OCI-M1 (cell line): ENCODE measurements at places on chromosomes 7 and 10.

- DNase-seq: peak; percentile 51
Measured at GRCh38 chr10:88415533-88416130, 167.5 kb downstream of the RNLS start.

DNA sequence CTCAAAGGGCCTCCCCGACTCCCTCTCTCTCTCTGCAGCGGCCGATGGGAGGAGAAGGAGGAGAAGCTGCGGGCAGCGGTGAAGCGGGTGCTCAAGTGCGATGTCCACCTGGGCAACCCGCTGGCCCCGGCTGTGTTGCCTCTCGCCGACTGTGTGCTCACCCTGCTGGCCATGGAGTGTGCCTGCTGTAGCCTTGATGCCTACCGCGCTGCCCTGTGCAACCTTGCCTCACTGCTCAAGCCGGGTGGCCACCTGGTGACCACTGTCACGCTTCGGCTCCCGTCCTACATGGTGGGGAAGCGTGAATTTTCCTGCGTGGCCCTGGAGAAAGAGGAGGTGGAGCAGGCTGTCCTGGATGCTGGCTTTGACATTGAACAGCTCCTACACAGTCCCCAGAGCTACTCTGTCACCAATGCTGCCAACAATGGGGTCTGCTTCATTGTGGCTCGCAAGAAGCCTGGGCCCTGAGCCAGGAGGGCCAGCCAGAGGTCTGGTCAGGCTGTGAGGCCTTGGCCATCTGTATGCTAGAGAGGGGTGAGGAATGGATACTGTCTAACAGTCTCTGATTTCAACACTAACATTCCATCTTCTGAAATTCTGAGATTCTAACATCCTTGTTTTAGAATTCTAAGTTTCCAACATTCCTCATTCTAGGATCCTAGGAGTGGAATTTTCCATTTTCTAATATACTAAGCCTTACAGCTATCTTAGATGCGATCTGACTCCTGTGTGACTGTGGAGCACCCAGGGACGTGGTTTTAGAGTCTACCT is 3.6 kb downstream of the INMT start:
- no peak for DNase-seq

DNA sequence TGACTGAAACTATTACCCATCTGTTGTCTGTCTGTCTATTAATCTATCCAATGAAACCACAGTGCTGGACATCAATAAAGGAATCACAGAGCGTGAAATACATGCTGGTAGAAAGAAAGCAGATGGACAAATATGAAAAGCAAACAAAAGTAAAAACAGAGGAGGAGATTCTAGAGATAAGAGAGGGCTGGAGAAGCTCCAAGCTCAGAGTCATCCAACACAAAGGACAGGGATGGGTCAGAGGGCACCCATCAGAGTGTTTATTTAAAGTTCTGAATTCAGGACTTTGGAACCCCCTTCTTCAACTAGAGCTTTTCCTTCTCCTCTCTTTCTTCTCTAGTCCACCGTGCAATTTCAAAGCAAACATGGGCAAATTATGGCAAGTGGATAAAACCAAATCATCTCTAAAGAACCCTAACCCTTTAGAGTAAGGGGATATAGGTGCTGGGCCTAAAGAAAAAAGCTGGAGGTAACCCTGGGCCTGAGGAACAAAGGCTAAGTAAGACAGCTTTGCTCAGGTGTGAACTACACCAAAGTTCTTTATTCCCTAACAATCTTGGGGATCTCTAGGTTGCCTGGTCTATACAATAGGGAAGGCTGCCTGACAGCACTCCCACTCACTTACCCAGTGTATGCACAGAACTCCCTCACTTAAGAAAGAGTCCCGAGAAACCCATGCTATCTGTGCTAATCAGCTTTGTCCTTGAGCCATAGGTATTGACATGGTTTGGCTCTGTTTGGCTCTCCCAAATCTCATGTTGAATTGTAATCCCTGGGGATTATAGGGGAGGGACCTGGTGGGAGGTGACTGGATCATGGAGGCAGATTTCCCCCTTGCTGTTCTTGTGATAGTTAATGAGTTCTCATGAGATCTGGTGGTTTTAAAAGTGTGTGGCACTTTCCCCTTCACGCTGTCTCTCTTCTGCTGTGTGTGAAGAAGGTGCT is 97.0 kb downstream of the BAMBI start:
- no peak for DNase-seq

DNA sequence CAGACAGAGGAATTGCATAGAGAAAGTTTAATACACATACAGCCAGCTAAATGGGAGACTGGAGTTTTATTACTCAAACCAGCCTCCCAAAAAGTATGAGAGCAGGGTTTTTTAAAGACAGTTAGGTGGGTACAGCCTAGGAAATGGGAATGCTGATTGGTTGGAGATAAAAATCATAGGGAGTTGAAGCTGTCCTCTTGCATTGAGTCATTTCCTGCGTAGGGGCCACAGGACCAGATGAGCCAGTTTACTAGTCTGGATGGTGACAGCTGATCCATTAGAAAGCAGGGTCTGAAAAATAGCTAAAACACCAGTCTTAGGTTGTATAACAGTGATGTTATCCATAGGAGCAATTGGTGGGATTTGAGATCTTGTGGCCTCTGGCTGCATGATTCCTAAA is 76.1 kb upstream of the POM121L12 start:
- DNase-seq: no peak

- no peak for DNase-seq
Measured at GRCh38 chr10:490256-490655, 199.2 kb downstream of the DIP2C start.

- no peak for DNase-seq
Measured at GRCh38 chr10:103765981-103766380, 89.4 kb downstream of the SH3PXD2A start.

DNA sequence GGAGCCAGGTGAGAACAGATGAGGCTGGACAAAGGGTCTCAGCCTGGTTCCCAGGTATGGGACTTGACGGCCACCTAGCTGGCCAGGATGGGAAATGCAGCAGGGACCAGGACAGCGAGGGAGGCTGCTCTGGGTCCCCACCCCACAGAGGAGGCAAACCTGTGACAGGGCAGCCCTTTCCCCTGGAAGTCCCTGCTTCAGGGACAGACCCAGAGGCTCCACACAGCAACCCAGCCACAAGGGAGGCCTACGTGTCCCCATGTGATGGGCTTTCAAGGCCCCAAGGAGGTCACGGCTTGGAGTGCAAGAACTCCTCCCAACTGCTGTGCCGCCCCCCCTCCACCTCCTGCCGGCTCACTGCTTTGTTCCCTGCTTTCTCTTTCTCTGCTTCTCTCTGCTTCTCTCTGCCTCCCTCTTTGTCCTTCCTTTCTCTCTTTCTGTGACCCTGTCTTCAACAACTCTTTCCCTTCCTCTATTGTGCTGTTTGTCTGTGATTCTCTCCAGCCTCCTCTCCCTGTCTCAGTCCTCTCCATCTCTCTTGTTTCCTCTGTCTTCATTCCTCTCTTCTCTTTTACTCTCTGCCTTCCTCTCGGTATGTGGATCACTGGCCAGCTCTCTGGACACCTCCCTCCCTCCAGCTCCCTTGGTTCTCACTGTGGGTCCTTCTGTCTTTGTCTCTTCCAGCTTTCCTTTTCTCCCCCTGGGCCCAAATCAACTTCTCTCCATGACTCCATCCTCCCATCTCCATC is 9.6 kb upstream of the EIF5AL1 start:
- DNase-seq: peak; percentile 26

DNA sequence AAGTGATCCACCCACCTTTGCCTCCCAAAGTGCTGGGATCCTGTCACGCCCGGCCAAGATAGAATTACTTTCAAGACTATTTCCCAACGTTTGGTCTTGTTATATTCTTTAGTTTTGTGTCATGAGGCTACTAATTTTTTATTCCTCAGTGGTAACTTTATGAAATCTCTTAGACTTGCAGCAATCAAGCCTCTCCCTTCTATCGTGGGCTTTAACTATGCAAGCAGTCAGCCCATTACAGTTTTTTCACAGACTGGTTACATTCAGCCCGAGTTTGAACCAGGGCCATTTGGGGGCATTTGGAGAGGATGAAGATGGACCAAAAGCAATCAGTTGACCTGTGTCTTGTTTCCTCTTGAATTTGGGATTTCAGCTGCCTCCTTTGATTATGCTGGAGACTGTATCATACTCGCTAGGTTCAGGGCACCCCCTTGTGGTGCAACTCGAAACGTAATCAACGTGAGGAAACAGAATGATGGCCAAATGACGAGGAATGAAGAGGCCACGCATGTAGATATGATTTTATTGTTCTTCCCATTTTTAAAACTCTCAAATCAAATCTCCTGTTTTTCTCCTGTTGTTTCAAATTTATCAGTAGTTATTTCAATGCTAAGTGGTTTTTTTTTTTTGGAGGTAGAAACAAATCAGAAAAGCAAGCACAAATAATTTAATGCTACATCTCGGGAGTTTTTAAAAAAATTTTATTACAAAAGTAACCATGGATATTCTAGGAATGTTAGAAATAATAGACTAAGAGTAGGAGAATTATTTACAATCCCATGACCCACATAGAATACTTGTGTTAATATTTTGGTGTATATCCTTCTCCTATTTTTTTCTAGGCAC is 151.6 kb downstream of the KIAA1217 start:
- DNase-seq: peak; percentile 55

GRCh38 chr10:1368842-1369171 is 312.6 kb downstream of the WDR37 start:
- DNase-seq: peak; percentile 52

GRCh38 chr10:64358907-64359306 is 837.7 kb downstream of the REEP3 start:
- DNase-seq: no peak

DNA sequence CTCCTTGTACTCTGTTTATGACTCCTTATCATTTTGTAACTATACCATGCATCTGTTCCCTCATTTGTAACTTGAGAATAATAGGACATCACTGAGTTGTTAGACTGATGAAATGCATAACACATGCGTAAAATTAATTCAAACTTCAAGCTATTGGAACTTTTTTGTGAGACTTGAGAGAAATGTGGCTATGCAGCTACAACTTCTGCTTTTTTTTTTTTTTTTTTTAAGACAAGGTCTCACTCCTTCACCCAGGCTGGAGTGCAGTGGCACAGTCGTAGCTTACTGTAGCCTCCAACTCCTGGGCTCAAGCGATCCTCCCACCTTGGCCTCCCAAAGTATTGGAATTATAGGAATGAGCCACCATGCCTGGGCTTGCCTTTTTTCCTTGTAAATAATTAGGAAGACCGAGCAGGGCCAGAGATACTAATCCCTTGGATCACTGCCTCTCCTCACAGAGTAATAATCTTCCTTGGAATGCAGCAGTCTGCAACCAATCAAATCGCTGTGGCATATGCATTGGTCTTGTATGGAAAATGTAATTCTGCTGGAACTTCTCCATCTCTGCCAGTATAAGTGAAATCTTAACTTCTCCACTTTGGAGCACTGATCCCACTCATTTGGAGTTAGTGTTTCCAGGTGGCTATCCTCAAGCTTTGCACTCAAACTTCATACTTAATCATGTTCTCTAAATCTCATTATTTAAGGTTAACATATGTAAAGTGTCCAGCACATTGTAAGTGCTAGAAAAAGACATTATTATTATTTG is 2.0 kb upstream of the PANK1 start:
- peak; percentile 67 for DNase-seq

- peak; percentile 83 for DNase-seq
Measured at GRCh38 chr10:102775935-102776669, 32.4 kb downstream of the WBP1L start.

DNA sequence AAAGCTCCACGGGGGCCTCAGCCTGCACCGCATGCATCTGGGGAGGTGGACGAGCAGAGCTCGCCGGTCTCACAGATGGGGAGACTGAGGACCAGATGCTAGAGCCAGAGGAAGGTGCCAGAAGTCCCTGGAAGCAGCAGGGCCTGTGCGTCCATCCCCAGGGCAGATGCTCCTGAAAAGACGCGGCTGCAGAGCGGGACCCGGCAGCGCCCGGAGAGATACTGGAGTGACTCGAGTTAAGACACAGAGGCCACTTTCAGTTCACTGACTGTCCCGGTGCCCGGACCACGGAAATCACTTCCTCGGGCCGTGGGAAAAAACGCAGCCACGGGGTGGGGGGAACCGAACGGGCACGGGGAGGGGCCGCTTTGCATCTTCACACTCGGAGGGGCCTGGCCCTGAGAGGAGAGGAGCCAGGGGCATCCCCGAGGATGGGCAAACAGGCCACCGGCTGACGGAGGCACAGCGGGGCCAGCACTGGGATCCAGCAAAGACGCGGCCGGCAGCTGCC is 85.4 kb downstream of the FOXL3 start:
- no peak for DNase-seq

DNA sequence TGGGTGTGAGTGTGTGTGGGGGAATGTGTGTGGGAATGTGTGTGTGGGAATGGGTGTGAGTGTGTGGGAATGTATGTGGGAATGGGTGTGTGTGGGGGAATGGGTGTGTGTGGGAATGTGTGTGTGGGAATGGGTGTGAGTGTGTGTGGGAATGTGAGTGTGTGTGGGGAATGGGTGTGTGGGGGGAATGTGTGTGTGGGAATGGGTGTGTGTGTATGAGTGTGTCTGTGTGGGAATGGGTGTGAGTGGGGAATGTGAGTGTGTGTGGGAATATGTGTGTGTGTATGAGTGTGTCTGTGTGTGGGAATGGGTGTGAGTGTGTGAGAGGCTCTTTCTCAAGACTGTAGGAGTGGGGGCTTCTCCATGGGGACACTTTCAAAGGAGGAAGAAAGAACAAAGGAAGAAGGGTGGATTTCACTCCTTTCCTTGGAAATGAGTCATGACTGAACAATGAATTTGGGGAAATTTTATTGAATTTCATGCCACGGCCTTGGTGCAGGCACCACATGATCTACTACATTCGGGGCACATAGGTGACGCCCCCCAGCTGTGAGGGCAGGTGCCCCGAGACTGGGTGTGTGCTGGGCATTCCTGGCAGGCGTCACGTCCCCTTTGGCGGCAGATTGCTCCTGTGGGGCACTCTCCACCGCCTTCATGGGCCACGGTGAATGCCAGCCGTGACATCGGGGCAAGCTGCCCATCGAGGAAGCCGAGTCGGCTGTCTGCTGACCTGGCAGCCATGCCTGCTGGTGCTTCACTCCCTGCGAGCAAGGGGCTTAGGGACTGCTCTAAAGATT is 88.8 kb upstream of the INSIG1 start:
- DNase-seq: no peak

- DNase-seq: peak; percentile 62
Measured at GRCh38 chr7:38368191-38368605, 94.8 kb upstream of the TARP start.

DNA sequence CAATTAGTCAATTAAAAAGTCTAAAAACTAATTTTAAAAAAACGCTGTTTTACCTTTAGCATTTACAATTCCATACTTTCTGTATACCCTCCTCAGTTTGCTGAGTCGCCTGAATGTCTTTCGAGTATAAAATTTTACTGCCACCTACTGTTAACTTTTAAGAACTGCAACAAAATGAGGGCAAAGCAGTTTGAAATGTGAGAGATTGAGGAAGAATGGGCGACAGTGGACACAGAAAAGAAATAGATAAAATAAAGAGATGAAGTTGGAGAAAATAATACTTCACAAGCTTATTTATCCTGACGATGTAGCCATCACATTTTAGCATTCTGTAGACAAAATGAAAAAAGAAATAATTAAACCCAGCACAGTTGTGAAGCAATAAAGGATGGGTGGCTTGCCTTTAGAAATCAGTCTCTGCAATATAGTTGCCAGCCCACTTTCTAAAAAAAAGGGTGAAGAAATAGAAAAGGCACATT is 110.8 kb upstream of the PTN start:
- DNase-seq: peak; percentile 62

- peak; percentile 91 for DNase-seq
Measured at GRCh38 chr10:13099666-13100348, at the start of gene OPTN. TSS of gene OPTN (plus strand) at chr10:13100163. CDS start at chr10:13109123, 8,960 bp downstream.
